ENCODE measurements at places on chromosomes 1 and 21. TPM values are rescaled to one million over a fixed set of nuclear protein-coding genes. Genes with fewer than 3 reads are reported as not detected.

DNA sequence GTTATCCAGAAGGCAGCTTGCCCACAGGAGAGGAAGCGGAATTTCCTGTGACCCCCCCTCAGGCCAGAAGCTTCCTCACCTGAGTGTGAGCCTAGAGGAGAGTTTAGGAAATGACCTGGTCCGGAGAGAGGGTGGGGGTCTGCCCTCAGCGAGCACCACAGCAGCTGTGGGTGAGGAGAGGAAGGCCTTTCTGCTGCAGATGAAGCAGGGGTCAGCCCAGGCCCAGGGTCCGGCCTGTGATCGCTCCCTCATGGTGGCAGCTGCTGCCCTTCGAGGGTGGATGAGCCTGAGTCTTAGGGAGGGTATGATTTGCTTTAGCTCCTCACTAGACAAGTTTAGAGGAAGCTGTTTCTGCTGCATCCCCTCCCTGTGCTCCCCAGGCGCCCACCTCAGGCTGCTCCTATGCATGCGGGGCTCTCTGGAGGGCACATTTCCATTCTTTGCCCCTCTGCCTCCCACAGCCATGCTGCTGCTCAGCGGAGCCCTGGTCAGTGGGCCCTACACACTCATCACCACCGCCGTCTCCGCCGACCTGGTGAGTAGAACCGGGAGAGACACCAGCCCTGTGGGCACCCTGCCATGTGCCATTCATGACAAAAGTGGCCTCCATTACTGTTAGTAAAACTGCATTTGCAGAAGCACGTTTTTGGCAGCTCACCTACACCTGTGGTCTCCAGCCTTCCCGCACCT is 53.0 kb downstream of the SLC37A1 start:
- DNase-seq, result no peak

DNA sequence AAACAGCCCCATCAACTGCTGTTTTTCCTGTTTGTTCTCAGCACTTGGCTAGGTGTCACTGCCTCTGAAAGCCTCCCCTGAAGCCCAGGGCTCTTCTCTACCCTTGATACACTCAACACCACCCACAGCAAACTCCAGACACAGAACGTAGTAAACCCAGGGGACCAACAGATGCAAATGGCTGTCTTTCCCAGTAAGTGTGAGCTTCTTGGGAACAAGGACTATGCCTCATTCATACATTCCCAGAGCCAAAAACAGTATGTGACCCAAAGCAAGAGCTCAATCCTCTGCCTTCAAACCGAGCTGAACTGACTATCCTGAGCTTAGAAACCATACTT is 4.4 kb downstream of the LBR start:
- no peak for DNase-seq

Gene LRRC8B
- total RNA-seq, result 6.7 TPM

Gene MYCBP
- 9.4 TPM for total RNA-seq

GRCh38 chr1:211828584-211829342 is 1.8 kb downstream of the LPGAT1 start:
- no peak for DNase-seq

Gene LINGO4
- 0.96 TPM for total RNA-seq

Gene KLHDC8A
- not detected for total RNA-seq

- no peak for DNase-seq
Observed at GRCh38 chr1:115463347-115463746, 125.3 kb upstream of the NGF start.

Gene KCNT2
- 3.4 TPM for total RNA-seq

Gene IVL
- total RNA-seq, result 14.2 TPM
